ENCODE measurements at places on chromosomes 2 and 18. TPM values are rescaled to one million over a fixed set of nuclear protein-coding genes. Genes with fewer than 3 reads are reported as not detected.

SULT1C2 gene
- total RNA-seq: not detected

TEKT4 gene
- total RNA-seq: not detected

GRCh38 chr2:241084856-241085444 is 17.1 kb downstream of the MTERF4 start:
- no peak for DNase-seq

GRCh38 chr18:51603551-51603950 is 406.1 kb upstream of the MEX3C start:
- no peak for DNase-seq

DNA sequence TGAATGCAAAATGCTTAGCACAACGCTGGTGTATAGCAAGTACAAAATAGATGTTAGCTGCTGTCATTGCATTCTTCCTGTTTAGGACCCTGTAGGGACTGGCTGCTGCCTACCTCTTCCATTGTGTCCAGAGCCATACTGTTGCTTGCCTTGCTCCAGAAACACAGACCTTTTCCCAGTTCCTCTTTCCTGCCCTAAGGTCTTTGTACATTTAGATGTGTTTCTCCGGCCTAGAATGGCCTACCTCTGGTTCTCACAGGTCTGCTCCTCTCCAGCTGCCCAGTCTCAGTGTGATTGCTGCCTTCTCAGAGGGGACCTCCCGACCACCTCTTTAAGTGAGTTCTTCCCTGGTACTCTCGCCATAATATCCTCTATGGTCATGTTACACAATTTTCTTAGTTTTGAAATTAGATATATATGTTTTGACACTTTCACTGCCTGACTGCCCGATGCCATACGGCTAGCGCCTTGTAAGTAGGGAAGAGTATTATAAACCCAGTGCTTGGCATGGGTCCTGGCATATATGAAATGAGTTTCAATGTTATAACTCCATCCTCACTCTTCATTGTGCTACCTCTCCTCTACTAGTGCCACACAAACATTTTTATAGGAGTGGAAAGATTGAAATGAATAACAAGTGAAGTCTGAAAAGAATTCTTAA is 48.3 kb downstream of the RFTN2 start:
- DNase-seq: no peak

DNA sequence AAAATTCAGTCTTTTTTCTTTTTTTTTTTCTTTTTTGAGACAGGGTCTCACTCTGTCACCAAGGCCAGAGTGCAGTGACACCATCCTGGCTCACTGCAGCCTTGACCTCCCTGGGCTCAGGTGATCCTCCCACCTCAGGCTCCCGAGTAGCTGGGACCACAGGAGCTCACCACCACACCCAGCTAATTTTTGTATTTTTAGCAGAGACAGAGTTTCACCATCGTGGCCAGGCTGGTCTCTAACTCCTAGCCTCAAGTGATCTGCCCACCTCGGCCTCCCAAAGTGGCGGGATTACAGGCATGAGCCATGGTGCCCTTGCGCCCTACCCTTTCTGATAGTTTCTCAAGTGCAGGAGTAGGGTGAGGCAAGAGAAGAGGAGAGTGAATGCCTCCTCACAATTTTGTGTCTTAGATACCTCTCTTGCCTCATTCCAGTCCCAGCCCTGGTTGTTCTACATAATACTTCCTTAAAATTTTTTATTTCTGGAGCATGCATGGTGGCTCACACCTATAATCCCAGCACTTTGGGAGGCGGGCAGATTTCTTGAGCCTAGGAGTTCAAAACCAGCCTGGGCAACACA is 68.2 kb upstream of the CAB39 start:
- DNase-seq: no peak

All from MG63 (cell line).